Stimulated activated CD8-positive, alpha-beta memory T cell treated with anti-CD3 and anti-CD28 coated beads, Interleukin-2, amount 100 ng/mL, for 1 hour (primary cell): ENCODE measurements at places on chromosomes 6 and 20.

DNA sequence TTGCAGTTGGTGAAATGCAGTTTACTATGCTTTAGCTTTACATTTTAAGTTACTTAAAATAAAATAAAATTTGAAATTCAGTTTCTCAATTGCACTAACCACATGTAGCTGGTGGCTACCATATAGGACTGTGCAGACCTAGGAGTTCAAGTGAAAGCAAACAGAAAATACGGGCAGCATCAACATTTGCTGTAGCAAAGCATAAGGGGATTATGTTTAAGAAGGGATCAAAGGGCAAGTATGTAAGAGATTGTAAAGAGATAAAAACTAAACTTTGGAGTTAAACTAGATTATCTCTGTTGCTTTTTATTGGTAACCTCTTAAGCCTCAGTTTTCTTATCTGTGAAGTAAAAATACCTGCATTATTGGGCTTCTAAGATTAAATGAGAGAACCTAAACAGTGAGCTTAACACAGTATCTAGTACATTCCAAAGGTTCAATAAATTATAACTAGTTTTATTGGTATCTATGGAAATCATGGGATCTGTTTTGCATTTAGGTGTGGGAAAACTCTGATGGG, 81.2 kb downstream of the SPTLC3 start:
- DNase-seq: no peak

GRCh38 chr6:156848123-156848522, 70.9 kb downstream of the ARID1B start:
- DNase-seq: no peak

DNA sequence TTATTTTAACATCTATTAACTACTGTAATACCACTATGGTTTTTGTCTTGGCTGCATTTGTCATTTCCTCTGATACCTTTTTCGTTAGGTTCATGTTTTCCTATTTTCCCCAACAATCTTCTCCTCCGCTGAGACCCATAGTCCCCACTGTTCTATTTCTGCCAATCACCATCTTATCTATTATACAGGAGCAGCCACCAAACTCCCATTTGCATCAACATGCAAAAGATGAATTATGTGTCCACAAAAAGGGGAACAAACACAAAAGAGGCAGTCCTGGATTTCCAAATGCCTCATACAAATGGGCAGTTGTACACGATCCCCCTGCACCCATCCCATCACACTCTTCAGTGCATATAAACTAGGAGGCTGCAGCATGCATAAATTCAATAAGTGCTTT, 121.7 kb upstream of the MYLIP start:
- no peak for DNase-seq

- DNase-seq: no peak
These were observed 2.0 kb downstream of the GLP1R start for GRCh38 chr6:39050453-39051112.

- DNase-seq: no peak
These were observed 41.6 kb upstream of the TMEM244 start for GRCh38 chr6:129902681-129903080.

DNA sequence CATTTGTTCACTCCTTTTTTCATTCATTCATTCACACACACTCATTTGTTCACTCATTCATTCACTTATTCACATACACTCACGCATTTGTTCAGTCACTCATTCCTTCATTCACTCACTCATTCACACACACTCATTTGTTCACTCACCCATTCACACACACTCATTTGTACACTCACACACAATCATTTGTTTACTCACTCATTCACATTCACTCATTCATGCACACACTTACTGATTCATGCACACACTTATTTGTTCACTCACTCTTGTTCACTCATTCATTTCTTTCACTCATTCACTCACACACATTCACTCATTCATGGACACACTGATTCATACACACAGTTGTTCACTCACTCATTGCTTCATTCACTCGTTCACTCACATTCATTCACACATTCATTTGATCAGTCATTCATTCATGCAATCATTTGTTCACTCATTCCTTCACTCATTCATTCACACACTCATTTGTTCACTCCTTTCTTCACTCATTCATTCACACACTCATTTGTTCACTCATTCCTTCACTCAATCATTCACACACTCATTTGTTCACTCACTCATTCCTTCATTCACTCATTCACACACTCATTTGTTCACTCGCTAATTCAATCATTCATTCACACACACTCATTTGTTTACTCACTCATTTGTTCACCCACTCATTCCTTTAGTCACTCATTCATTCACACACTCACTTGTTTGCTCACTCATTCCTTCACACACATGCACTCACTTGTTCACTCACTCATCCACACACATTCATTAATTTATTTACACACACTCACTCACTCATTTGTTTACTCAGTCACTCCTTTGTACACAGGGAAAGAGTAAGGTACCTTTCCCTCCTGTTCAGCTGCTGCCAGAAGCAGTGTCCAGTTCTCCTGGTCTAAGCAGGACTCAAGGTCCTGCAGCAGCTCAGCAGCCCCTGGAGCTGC, 50.7 kb upstream of the BHLHE23 start:
- DNase-seq: no peak

GRCh38 chr20:50744143-50744792, 12.9 kb downstream of the PARD6B start:
- no peak for DNase-seq

GRCh38 chr20:33042430-33042829, 11.0 kb downstream of the BPIFB6 start:
- DNase-seq: no peak

DNA sequence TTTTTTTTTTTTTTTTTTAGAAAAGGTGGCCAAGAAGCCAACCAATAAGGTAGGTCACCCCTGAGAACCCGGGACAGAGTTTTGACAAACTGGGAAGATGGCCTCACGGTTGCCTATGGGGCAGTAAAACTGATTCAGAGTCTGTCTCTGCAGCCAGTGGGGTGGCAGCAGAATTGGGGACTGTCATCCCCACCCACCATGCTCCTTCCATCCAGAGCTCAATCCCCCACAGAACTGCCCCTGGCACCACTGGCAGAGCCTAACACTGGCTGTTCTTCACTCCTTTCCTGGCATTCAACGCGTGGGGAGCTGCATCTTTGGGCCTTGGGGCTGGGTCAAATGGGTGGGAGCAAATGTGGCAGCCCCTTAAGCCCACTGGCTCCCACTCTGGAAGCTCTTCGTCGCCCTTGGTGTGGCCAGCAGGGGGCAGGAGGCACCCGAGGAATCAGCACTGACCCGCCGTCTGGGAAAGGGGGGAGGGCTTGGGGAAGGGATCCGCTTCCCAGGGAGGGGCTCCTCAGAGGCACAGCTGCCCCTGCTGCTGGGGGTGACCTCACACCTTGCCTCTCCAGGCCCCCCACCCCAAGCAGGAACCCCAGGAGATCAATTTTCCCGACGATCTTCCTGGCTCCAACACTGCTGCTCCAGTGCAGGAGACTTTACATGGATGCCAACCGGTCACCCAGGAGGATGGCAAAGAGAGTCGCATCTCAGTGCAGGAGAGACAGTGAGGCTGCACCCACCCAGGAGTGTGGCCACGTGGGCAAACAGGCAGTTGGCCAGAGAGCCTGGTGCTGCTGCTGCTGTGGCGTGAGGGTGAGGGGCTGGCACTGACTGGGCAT, 10.4 kb downstream of the CD40 start:
- DNase-seq: no peak

DNA sequence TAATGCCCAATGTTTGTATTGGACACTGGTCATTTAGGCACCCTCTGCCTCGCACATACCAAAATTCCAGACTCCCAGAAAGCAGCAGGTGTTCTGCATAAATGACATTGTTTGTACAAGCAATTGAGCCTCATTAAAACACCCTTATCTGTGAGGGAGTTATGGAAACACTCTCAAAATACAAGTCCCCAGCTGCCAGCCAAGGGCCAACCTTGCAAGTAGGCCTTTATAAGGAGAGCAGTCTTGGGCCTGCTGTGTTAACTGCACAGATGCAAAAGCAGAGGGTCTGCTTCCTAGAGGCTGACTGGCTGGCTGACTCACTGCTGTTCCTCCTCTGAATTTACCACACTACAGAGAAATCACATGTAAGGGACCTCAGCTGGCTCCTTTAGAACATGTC, 150.4 kb upstream of the HMGN3 start:
- DNase-seq: no peak

GRCh38 chr6:5234874-5235273, 25.9 kb downstream of the LYRM4 start:
- DNase-seq: no peak

- no peak for DNase-seq
These were observed 70.8 kb upstream of the SASH1 start for GRCh38 chr6:148271711-148272439.

- no peak for DNase-seq
These were observed 18.0 kb downstream of the SCAF8 start for GRCh38 chr6:154751011-154751800.

DNA sequence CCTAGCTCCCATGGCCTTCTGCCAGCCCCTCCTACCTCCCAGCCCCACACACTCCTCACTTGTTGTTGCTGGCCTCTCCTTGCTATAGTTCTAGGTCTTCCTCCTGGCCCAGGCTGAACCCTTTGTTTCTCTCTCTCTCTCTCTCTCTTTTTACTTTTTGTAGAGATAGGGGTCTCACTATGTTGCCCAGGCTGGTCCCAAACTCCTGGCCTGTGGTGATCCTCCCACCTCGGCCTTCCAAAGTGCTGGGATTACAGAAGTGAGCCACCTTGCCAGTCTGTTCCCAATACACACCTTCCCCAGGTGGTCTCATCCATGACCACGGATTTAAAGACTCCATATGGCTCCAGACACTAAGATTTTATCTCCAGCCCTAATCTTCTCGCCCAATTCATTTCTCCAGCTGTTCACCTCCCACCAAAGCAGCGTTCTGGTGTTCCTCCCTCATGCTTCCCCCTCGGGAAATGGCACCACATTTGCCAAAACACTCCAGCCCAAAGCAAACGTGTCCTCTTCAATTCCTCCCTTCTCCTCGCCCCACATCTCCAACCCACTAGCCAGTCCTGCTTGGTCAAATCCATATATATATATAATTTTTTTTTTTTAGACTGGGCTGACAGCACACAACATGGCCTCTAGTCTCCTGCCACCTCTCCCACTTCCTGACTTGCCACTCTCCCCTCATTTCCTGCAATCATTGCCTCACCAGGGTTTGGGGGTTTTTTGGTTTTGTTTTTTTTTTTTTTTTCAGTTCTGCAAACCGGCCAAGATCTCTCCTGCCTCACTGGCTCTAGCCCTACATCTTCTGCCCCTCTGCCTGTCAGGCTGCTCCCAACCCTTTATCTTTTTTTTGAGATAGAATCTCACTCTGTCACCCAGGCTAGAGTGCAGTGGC, 104.4 kb downstream of the NCR2 start:
- DNase-seq: no peak

DNA sequence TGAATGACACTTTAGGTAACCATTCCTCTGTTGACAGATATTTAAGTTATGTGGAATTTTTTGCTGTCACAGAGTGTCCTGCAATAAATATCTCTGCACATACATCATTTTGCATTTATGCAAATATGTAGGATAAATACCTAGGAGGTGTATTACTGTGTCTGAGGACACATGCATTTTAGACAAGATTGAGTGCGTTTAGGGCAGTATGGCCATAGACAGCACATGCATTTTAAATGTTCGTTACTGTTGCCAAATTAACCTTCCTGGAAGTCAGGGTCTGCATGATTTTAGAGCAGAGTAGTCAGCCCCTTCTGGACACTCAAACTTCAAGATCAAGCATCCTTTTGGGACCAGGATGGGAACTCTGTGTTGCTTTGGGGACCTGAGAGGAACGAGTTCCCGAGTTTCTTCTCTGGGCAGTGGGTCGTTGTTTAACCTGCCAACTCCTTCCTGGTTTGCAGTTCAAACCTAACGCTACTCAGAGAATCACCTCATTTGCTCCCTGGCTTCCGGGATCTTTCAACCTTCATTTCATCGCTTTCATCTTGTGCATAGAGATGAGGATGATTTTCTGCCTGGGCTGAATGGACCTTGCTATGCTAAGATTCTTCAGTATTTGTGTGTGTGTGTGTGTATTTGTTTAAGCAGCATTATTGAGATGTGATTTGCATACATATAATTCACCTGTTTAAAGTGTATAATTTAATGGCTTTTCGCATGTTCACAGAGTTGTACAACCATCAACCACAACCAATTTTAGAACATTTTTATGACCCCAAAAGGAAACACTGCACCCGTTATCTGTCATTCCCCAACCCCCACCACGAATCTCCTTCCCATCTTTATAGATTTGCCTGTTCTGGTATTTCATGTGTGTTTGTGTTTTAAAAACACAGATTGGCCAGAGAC, 9.8 kb downstream of the BCAS4 start:
- no peak for DNase-seq

- DNase-seq: no peak
These were observed 514 bp downstream of the TCFL5 start for GRCh38 chr20:62860924-62861691.

GRCh38 chr6:105431226-105431625, 28.3 kb upstream of the PREP start:
- DNase-seq: no peak

GRCh38 chr6:21804941-21805610, 211.5 kb downstream of the SOX4 start:
- DNase-seq: no peak

GRCh38 chr20:3046677-3047462, 1.0 kb downstream of the MRPS26 start:
- DNase-seq: no peak

GRCh38 chr20:49845060-49845459, 32.4 kb downstream of the SLC9A8 start:
- DNase-seq: no peak

GRCh38 chr20:58393299-58393698, 4.3 kb downstream of the VAPB start:
- DNase-seq: no peak

DNA sequence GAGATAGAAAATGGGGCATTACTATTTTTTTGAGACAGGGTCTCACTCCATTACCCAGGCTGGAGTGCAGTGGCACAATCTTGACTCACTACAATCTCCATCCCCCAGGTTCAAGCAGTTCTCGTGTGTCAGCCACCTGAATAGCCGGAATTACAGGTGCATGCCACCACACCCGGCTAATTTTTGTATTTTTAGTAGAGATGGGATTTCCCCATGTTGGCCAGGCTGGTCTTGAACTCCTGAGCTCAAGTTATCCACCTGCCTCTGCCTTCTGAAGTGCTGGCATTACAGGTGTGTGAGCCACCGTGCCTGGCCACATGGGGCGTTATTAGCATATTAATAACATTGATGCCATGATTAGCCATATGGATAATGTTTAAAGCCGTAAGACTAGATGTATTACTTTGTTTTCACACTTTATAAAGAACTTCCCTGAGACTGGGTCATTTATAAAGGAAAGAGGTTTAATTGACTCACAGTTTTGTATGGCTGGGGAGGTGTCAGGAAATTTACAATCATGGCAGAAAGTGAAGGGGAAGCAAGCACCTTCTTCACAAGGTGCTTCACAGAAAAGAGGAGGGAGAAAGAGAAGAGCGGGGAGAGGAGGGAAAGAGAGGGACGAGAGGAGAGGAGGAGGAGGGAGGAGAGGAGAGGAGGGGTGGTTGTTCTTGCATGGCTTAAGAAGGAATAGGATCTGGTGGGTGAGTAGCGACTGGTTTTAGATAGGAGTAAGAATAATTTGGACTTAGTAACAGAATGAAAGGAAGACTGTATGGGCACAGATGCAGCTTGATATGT, 51.9 kb downstream of the MYO6 start:
- no peak for DNase-seq

GRCh38 chr6:115934145-115934544, 126.5 kb downstream of the FRK start:
- DNase-seq: no peak
